Panc1 (cell line): ENCODE measurements at places on chromosomes 2 and 18.

GRCh38 chr18:2171840-2172625, 399.3 kb downstream of the METTL4 start:
- no peak for DNase-seq

- DNase-seq, result no peak
Observed at GRCh38 chr2:172698041-172698863, 37.4 kb upstream of the RAPGEF4 start.

GRCh38 chr2:22867973-22868372, 517.0 kb upstream of the KLHL29 start:
- no peak for DNase-seq

- DNase-seq, result no peak
Observed at GRCh38 chr2:1750270-1750932, 6.1 kb upstream of the PXDN start.
